Endodermal cell (in vitro differentiated cells): ENCODE measurements at places on chromosomes 5 and 9. TPM values are rescaled to one million over a fixed set of nuclear protein-coding genes. Genes with fewer than 3 reads are reported as not detected.

DNA sequence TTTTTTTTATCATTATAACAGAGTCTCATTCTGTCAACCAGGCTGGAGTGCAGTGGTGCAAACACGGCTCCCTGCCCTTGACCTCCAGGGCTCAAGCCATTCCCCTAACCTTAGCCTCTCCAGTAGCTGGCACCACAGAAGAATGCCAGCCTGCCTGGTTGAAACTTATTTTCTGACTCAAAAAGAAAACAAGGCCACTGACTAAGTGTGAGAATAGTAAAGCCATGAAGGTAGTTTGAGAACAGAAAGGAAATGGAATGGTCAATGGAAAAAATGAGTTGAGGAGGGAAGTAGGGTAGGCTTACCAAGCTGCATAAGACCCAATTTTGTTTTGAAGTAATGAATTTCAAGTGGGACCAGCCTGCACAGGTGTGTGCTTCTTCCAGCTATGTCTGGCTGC lies 82.8 kb upstream of the RORB start:
- H3K4me1 ChIP-seq: no peaks in the 10 kb centered on the region
- no peak for DNase-seq
- no peaks in the 10 kb centered on the region for H3K36me3 ChIP-seq
- H3K27ac ChIP-seq: no peak overlapping the region
- no peak overlapping the region for H3K4me3 ChIP-seq

- H3K4me1 ChIP-seq: no peaks in the 10 kb centered on the region
- no peaks in the 10 kb centered on the region for H3K27me3 ChIP-seq
- H3K36me3 ChIP-seq: peaks cover 43% of the 10 kb centered on the region
- no peak overlapping the region for H3K27ac ChIP-seq
- no peak overlapping the region for H3K4me3 ChIP-seq
Observed at GRCh38 chr5:39014561-39014960, 59.6 kb downstream of the RICTOR start.

GRCh38 chr9:81387360-81388106 lies 301.8 kb downstream of the TLE1 start:
- peaks cover 6% of the 10 kb centered on the region for H3K4me1 ChIP-seq
- H3K27ac ChIP-seq: no peak overlapping the region
- DNase-seq: no peak
- H3K36me3 ChIP-seq: no peaks in the 10 kb centered on the region
- H3K4me3 ChIP-seq: no peak overlapping the region

GLDC gene
- 4.4 to 11.3 TPM (median 8.9 TPM) in 3 replicates for total RNA-seq

DNA sequence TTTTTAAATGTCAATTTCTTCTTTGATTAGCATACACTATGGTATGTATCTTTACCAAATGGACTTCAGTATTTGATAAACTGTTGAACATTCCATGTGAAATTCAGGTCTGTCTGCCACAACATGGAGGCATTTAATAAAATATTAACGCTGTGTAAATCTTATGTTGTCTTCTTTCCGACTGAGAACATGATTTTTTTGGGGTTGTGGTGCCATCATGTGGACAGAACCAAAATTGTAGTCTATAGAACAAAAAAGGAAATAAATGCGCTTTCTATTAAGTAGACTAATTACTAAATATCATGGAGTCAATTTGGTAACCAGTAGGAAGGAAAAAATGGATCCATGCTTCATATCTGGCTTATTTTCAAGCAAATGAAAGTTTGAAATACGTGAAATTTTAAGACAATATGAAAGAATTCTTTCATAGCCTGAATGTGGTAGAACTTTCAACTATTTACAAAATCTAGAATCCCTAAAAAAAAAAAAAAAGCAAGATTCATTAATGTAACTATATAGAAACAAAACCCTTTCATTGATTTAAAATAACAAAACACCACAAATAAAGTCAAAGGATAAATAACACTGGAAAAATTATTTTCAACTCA lies 2.8 kb upstream of the PLK2 start:
- H3K4me3 ChIP-seq: no peak overlapping the region
- H3K27me3 ChIP-seq: no peaks in the 10 kb centered on the region
- H3K36me3 ChIP-seq: peaks cover 5% of the 10 kb centered on the region

- H3K27me3 ChIP-seq: no peaks in the 10 kb centered on the region
- H3K27ac ChIP-seq: no peak overlapping the region
- H3K4me3 ChIP-seq: no peak overlapping the region
- no peaks in the 10 kb centered on the region for H3K36me3 ChIP-seq
- peaks cover 5% of the 10 kb centered on the region for H3K4me1 ChIP-seq
Observed at GRCh38 chr5:76870046-76870445, 20.2 kb downstream of the S100Z start.

GRCh38 chr9:130768265-130768664 lies 66.8 kb upstream of the ABL1 start:
- H3K27me3 ChIP-seq: no peaks in the 10 kb centered on the region
- H3K27ac ChIP-seq: no peak overlapping the region
- peak; percentile 63 for DNase-seq
- no peak overlapping the region for H3K4me3 ChIP-seq

PCDHGB4 gene
- total RNA-seq: 12.0 and 13.9 TPM in 2 replicates

DNA sequence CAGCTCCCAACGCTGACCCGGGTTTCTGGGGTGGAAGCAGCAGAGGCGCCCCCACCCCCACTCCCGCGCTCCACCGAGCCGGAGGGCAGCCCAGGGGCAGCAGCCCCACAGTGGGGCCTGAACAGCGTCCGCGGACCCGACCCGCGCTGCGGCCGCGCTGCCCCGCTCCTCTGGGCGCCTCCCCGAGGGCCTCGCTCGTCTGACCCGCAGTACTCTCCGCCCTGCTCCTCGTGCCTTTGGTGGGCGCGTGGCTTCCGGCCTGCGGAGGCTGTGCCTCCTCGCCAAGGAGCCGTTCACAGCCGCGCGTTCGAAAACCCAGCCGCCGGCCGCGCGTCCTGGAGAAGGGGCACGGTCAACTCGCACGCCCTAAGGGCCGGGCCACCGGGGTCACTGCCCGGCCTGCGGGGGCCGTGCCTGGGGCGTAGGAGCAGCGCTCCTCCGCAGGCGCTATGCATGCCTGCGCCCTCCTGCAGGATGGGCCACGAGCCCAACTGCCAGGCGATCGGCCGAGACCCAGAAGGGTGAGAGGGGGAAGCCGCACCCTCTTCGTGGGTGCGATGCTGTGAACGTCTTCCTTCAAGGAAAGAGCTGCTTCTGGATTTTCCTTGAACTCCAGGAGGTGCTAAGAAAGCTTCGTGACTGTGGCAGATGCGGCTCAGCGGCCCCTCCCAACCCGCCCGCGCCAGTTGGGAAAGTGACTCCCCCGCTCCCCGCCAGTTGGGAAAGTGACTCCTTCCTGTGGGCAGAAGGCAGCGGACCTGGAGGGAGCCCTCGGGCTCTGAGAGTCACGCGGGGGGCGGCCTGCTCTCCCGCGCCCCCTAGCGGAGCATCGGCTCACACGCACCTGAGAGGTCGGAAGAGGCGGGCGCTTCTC lies 82.7 kb downstream of the HSD17B3 start:
- no peak overlapping the region for H3K27ac ChIP-seq
- no peaks in the 10 kb centered on the region for H3K36me3 ChIP-seq
- H3K4me1 ChIP-seq: peaks cover 2% of the 10 kb centered on the region
- DNase-seq: peak; percentile 81

DNA sequence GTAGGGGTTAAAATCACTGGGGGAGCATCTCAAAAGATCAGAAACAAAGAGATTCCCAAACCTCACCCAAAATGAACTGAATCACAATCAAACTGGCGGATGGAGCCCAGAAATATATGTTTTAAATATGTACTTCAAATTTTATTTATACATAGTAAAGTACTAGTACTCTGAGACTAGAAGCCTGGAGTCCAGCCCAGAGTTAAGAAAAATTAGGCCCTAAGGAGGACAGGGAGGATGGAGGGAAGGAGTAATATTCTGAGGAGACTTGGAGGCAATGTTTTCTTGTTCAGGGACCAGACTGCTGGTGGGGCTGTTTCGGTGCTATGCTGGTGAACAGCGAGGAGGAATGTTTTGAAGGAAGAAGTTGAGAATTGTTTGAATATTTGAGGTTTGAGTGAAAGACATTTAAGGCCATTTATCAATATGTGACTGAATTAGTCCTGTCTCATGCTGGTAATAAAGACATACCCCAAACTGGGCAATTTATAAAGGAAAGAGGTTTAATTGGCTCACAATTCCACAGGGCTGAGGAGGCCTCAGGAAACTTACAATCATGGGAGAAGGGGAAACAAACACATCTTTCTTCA lies 552.4 kb upstream of the DAB2 start:
- no peaks in the 10 kb centered on the region for H3K36me3 ChIP-seq
- H3K4me1 ChIP-seq: no peaks in the 10 kb centered on the region
- no peak overlapping the region for H3K4me3 ChIP-seq
- no peak for DNase-seq
- H3K27ac ChIP-seq: no peak overlapping the region

DNA sequence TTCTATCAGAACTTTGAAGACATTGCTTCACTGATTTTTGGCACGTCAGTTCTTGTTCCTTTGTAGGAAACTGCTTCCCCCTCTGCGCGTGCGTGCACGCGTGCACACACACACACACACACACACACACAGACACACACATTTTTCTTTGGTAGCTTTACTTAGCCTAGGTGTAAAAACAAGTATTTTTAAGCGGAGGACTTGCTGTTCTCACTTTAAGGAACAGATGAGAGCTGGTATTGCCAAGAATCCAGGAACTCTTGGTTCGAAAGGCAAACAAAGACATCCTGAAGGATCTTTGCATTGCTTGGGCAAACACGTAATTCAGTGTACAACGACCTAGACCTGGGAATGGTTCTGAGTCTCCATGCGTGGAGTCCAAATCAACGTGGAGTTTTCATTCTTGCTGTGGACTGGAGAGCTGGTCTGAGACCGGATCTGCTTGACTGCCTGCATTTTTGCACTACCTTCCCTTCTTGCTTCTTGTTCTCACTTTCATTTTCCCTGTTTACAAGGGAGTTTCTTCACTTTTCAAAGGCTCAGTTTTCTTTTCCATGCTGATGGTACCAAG lies 8.2 kb downstream of the TMEM268 start:
- peaks cover 6% of the 10 kb centered on the region for H3K36me3 ChIP-seq
- H3K27ac ChIP-seq: no peak overlapping the region
- DNase-seq: no peak
- H3K4me1 ChIP-seq: no peaks in the 10 kb centered on the region
- H3K4me3 ChIP-seq: no peak overlapping the region
- H3K27me3 ChIP-seq: no peaks in the 10 kb centered on the region
